NCI-H1092 (cell line): ENCODE measurements at places on chromosomes 3 and 15.
A peak's percentile ranks its signal among the peaks of the same experiment; 100 is the strongest.

GRCh38 chr15:82571722-82572222 is 31.5 kb upstream of the RPS17 start:
- peak; percentile 37 for DNase-seq

DNA sequence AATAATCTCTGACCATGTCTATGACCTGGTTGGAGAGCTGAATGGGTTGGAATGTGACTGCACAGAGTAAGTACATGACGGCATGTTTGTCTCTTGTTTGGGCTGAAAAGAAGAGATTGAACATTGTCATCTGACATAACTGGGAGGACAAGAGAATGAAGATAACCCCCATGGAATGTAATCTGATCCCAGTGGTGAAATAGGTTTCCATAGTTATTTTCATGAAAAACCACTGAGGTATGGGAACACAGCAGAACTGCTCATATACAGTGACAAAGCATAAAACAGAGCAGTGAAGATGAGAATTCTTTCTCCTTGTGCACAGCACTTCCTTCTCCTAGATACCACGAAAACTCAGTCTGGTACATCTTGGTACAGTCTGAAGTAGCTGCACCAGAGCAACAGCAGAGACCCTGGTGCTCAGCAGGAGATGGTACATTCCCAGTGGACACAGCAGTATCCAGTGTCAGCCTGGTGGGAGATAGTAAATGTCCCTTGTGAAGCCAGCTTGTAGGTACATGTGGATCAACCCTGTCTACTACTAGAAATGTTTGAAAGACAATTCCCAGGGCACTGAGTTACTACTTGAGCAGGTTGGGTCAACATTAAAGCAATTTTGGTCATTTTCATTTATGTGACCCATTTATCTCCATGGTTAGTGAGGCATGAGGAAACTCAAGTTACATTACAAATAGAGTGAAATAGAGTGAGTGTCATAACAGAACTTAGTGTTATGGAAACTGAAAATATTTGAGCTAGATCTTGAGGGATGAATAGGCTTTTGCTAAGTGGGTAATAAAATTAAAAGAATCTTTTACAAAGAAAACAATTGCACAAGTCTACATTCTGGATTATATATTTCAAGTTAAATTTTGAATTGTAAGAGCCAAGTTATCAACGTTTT is 178.3 kb downstream of the SUCNR1 start:
- no peak for DNase-seq

GRCh38 chr3:142337994-142338393 is 109.8 kb downstream of the XRN1 start:
- no peak for DNase-seq

- DNase-seq = peak; percentile 1
Measured at GRCh38 chr3:113844622-113845222, 6.1 kb downstream of the GRAMD1C start.

GRCh38 chr3:38122712-38123290 is 14.1 kb downstream of the ACAA1 start:
- no peak for DNase-seq

DNA sequence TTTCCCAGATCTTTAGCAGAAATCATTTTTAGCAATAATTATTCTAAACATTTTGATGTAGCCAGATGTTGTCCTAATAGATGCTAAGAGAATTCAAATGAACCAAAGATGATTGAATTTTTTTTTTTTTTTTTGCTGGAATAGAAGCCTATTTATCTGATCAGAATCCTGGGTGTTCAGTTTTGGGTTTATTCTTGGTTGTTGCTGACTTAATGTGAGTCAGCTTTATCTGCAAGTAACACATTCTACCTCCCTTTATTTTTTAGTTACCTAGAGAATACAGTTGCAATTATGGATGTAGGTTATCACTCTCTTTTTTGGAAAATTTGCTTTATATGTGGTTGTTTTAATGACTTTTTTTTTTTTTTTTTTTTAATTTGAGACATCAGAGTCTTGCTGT is 6.4 kb downstream of the CEP97 start:
- DNase-seq = no peak

DNA sequence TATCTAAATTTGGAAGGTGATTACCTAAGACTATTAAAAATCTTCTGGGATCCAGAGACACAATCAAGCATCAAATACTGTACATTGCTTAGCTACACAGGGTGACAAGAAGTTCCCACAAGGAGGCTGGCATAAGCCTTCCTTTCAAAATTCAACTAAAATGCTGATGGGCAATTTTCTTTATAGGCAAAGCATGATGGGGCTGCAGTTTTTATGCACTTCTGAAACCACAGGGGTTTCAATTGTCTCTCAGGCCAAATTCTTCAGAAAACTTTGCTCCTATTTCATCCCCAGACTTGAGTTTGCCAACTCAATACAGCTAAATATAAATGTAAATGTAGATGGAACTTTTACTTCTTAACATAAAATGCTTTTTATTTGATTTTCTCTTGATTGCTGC is 241.6 kb downstream of the ZPLD1 start:
- DNase-seq = no peak

DNA sequence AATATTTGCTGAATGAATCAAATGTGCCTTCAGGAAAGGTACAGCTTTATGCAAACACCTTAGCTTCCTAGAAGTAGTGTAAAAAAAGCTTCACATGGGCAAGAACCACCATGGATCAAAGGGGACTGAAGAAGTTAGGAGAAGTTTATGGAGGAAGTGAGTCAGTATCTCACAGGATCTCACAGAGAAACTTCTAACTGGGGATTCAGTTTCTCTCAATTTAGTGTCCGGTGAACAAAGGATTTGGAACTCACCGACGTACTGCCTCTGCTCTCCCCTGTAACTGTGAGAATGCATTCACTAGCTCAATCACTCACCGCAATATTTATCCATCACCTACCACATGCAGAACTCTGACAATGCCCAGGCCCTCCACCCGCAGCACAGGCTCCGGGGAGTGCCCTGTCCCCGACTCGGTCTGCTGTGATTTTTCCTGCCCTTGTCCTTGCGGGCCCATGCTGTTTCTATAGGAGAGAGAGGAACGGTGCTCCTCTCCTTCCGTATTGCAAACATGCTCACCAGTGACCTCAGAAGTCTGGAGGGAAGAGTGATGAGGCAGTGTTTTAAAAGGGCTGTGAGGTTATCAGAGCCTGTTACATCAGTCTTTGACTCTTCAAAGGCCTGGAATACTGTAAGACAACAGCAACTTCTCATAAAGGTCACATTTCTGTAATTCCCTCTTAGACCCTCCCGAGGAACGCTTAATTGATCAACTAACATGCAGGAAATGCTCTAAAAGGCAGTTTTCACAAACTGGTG is 222.5 kb upstream of the ICE2 start:
- DNase-seq = no peak

DNA sequence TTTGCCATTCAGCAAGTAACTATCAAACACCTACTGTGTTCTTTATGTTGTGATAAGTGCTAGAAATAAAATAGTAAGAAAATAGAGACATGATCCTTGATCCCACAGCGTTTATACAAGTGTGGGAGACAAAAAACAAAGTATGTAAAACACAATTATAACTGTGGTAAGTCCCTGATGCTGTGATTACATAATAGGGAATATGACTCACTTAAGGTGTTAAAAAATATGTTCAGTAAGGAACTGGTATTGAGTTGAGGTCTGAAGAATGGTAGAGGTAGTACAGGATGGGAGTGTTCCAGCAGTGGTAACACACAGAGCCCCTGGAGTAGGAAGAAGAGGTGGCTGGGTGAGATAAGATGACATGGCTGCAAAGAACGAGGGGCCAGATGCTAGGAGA is 132.1 kb upstream of the TMC3 start:
- DNase-seq = no peak

DNA sequence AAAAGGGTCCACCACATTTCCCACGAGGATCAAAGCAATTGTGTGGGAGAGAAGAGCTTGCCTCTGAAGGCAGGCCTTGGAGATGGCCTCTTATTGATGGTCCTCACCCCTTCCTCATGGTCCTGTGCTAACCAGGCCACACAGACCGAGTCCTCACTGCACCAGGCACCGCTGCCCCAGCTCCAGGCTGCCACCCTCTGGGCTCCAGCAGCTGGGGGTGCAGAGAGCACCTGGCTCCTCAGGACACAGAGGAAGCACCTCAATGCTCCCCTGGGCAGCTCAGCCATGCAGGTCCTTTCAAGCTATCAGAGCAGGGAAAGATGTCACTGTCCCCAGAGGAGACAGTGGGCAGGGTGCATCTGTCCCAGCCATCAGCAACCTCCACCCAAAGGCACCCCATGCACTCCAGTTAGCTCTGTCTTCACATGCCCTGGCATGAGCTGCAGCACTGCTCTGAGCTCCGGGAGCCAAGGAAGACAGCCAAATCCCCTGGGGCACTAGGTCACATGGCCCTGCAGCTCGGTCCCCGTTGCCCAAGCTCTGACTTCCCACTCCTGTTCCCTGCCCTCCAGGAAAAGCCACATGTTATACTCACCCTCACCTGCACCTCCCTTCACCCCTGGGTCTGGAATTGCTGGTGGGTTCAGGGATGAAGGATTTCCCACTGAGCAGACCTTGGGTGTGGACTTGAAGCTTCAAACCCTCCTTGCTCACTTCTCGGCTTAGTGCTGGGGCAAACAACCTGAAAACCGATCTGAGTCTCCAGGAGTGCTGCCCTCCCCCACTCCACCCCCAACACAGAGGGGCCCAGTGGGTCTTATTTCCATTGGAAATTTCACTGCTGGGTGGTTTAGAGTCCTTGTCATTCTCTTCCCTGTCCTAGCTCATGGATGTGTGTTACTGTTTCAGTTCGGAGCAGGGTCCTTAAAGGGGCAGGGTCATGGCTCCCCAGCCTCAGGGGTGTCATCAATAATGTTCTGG is 32.6 kb downstream of the ALS2CL start:
- DNase-seq = no peak

GRCh38 chr3:45701172-45701867 is 12.1 kb downstream of the SACM1L start:
- no peak for DNase-seq

GRCh38 chr15:40787991-40788390 is 18.2 kb downstream of the C15orf62 start:
- DNase-seq = no peak

DNA sequence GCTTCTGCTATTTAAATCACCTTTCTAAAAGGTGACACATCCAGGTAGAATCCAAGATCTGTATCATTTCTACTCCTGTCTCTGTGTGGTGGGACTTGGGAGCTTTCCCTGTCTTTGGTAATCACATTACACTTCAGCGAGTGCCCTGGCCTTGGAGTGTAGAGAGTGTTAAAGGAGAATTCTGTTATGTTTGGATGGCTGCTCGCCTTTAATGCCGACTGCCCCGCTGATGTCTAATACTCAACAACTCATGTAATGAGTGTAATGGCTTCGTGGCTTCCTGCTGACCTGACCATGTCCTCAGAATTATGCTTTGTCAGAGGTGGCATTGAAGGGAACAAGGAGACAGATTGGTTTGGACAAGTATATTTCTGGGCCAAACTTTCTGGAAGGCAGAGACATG is 66.3 kb upstream of the LRTM1 start:
- DNase-seq = no peak

DNA sequence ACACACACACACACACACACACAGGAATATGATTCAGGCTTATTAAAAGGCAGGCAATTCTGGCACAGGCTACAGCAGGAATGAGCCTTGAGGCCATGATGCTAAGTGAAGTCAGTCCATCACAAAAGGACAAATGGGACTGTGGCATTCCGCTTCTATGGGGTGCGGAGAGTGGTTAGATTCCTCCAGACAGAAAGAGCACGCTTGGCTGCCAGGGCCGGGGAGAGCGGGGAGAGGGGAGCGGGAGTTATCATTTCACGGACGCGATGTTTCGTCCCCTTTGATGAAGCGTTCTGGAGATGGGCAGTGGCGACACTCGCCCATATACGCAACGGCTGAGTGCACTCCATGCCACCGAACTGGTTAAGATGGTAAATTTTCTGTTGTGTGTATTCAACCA is 58.5 kb upstream of the FAM174B start:
- no peak for DNase-seq

- DNase-seq = peak; percentile 90
Measured at GRCh38 chr15:76206325-76206976, 104.8 kb downstream of the ETFA start.

DNA sequence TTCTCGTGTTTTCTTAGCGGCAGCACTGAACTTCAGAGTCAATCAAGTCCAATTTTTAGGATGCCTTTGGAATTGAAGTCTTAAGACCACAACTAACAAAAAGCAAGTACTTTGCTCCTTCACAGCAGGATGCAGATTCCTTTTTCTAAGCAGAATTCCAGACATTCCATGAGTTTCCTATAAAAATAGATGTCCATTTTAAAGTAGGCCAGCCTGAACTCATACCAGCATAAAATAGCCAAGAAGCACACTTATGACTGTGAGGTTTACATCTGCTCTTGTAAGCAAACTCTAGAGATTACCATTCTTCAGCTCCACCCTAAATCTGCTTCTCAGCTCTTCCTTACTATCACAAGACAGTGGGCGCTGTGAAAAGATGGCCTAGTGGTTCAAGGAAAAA is 85.8 kb downstream of the THBS1 start:
- no peak for DNase-seq

GRCh38 chr3:62260655-62261054 is 112.7 kb downstream of the FEZF2 start:
- no peak for DNase-seq
